ENCODE measurements at places on chromosomes 3 and 15.

- DNase-seq, result no peak
Observed at GRCh38 chr15:36608180-36608579, 28.8 kb downstream of the CDIN1 start.

GRCh38 chr3:188759336-188760005, 412.3 kb upstream of the TPRG1 start:
- no peak for DNase-seq

GRCh38 chr3:75192146-75192616, 471.9 kb upstream of the FRG2C start:
- no peak for DNase-seq

GRCh38 chr3:197790033-197790432, 1.0 kb upstream of the LRCH3 start:
- DNase-seq, result no peak

DNA sequence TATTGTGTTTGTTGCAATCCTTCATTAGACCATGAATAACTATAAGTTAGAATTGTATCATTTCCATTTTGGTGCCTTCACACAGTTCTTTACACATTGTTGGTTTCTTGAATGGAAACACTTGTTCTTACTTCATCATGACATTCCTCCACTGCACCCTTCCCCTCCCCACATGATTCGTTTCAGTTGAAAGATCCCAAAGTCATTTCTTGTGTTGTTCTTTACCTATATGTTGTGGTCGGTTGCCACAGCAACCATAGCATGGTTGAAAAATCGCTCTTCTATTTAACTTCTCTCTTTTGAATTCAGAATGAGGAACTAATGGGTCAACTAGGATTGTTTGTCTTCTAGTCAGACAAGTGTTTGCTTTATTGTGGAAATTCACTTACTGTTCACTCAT, 103.3 kb downstream of the IL1RAP start:
- DNase-seq, result no peak

DNA sequence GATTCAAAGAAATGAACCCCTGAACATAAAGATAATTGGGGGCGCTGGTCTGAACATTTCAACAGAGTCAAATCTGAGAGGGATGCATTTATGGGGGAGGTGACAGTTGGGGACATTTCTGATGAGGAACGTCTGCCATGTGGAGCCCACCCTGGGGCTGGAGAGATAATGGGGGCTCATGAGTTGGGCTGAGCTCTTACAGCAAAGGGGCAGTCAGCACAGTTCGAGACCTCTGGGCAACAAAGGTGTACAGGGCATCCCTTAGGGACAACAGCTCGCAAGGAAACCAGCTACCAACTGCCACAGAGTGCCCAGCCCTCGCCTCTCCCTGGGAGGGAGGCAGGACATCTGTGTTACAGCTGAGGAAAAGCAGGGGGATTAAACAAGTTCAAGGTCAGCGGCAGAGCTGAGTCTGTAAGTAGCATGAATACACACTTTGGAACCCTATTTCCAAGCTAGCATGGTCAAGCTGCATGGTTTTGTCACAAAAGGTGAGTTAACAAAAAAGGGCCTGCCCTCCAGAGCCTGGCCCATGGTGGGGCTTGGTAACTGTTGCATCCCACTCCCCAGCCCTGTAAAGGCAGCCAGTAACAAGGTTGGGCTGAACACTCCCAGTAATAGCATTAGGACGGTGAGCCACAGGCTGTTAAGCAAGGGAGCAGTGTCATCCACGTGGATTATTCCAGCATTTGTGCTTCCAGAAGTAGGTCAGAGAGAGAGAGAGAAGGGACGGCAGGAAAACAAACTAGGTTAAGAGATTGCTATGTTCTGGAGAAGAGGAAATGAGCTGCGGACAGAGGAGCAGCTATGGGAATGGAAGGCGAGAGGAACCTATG, 4.3 kb downstream of the GNB5 start:
- DNase-seq, result no peak

DNA sequence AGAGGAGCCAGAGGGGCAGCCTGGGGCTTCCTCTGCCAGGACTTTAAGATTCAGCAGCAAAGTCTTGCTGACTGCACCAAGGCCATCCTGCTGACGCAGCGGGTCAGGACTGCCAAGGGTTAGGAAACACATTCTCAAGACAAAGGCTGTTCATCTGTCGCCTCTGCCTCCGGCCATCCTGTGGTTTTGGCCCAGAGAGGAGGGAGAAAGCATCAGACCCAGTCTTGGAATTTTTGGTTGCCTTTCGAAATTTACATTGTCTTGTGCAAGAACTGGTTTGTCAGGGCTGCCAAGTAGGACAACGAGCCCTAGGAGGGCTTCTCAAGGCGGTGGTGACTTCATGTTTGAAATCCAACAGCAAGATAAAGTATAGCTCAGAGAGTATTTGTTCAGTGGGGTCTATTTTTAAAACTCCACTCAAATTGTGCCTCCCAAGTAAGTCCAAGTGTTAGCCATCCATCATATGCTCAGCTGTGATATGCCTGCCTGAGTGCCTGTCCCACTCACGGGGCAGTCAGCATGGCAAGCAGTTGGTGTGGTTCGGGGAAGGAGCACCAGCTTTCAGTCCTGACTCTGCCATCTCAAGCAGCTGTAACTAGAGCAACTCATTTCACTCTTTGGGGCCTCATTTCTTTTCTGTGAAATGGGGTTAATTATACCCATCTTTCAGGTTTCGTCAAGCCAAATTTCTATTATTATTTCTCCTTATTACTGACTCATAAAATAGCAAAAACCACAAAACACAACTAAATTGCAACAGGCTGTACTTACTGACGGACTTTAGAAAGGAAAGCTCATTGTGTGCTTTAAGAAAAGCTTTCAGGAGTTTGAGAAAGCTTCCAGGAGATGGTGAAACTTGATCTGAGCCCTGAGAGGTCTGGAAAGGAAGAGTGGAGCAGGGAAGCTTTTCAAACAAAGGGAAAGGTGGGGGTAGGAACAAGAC, 42.4 kb upstream of the RHO start:
- peak; percentile 94 for DNase-seq

- no peak for DNase-seq
Observed at GRCh38 chr3:34864011-34864410, 775.3 kb upstream of the ARPP21 start.

- no peak for DNase-seq
Observed at GRCh38 chr3:71050166-71050537, 533.4 kb downstream of the FOXP1 start.

GRCh38 chr15:44537735-44538240, 841 bp downstream of the EIF3J start:
- DNase-seq, result no peak

GRCh38 chr3:71172951-71173350, 410.6 kb downstream of the FOXP1 start:
- no peak for DNase-seq

DNA sequence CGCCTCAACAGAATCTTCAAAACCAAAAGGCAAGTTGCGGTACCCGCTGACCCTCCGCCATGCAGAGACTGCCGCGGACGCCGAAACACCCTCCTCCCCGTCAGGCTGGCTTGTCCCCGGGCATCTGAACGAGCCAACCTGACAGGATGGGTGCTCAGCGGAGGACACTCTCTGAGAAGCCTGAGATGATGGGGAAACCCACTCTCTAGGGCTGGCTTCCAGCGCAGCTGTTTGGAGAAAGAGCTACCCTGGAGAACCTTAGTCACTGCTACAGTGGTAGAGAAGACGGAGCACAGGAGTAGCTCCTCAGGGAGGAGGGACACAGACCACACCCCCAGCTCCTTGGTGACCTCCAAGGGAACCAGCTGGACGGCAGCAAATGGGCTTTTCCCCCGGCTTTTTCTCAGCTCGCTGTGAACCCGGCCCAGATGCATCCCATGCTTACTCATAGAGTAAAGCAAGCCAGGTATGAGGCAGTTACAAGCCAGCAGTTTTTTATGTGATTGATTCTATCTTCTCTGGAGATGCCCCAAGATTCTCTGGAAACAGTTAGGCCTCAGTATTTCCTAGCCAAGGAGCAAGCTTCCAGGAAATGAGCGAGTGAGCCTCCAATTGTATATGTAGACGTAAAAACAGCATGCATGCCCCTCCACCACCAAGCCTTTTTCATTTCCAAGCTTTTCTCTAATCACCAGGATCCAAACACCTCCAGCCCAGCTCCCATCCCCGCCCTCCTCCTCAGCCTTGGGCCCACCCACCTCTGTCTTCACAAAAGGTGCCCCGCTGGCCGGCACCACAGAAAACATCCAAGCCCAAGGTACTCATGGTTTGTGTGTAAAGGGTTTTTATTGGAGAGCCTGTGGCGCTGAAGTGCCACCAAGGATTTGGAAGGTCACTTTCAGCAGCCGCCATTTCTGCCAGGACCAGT, 38.7 kb downstream of the FAM174B start:
- DNase-seq, result no peak

- no peak for DNase-seq
Observed at GRCh38 chr3:59540241-59540640, 490.4 kb upstream of the CFAP20DC start.

DNA sequence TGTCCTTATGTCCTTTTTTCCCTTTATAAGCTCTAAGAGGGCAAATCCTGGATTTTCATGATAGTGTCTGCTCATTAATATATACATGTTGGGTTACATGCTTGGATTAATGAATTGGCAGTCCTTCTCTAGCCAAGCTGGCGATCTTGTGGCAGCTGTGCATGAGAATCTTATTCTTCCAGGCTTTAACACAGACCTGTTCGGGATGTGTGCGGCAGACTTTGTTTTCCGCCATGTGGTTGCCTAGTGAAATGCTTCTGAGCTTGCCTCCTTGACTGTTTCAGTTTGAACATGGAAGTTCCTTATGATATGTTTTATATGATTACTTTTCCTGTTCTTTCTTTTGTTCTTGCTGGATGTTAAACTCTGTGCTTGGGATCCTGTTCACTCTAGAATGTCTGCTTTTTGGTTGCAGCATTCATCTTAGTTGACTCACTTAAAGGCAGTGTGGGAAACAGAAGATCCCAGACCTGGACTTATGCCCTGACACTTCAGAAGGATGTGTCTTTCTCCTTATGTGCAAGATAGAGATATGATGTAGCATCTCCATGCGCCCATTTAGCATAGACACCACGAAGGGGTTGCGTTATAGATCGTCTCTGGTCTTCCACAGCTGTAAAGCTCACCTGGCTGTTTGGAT, 7.2 kb downstream of the CHCHD6 start:
- no peak for DNase-seq

DNA sequence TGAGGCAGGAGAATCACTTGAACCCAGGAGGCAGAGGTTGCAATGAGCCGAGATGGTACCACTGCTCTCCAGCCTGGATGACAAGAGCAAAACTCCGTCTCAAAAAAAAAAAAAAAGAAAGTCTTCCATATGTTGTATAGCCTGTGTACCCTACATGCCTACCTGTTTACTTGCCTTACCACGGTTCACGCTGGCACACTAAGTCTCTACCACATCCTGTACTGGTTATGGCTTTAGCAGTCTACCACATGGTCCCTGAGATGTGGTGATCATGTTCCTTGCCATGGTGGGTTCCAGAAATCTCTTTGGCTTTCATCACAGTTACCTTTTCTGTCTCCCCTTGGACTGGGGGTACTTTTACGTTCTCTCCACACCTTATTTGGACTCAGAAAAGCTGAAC, 63.8 kb upstream of the TBC1D5 start:
- DNase-seq, result no peak

DNA sequence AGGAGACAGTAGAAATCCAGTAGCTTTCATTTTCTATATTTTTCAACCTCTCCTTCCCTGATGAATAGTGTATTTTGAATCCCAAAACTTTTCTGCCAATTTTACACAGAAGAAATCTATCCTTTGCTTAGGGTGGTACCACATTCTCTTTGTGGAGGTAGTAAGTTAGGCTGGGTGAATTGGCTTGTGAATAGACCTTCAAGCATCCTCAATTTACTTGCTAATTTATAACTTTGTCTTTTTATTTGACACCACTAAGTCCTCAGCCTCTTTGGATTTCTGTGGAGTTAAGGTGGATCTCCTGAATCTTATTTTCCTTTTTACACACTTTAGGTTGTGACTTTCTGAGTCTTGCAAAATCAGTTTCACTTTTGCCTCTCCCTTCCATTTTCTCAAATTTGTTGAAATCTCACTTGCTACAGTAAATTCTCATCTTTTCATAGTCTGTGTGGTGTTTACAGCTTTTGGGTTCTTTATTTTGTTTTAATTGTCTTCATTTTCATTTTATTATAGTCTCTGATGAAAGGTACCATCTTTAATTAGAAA, 5.7 kb upstream of the PLSCR1 start:
- DNase-seq, result no peak

- no peak for DNase-seq
Observed at GRCh38 chr3:24450160-24450907, 44.3 kb downstream of the THRB start.

DNA sequence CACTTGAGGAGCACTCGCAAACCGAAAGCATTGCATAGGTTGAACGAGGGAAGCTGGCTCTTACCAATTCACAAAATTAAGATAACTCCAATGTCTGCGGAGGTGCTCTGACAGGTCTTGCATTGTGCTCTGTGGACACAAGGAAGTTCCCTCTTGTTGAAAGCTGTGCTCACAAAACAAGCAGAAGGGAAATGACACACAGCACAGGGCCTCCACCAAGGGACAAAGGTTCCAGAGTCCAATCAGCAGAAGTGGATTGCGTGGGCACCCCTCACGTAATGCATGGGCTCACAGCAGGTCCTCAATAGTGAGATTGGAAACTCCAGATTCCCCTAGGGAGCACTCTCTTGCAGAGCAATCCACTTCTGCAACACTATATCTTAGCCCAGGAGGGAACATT, 89.9 kb downstream of the ATP10A start:
- DNase-seq, result no peak

- DNase-seq, result no peak
Observed at GRCh38 chr15:38075466-38075865, 141.0 kb downstream of the TMCO5A start.

DNA sequence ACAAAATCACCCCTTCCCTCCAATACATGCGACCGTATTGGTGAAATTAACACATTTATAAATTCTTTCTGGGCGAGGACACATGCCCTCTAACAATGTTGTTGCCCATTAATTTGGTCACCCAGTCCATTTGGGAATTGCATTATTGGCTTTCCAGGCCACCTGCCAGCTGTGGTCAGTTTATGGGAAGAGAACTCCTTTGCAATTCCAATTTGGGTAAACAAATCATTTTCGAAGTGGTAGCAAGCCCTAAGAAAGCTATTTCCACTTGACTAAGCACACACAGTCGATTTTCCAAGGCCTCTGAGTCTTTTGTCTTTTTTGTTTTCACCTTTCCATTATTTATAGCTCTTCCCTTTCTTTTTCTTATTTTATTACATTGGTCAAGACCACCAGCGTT, 362.3 kb upstream of the RGMA start:
- DNase-seq, result no peak

DNA sequence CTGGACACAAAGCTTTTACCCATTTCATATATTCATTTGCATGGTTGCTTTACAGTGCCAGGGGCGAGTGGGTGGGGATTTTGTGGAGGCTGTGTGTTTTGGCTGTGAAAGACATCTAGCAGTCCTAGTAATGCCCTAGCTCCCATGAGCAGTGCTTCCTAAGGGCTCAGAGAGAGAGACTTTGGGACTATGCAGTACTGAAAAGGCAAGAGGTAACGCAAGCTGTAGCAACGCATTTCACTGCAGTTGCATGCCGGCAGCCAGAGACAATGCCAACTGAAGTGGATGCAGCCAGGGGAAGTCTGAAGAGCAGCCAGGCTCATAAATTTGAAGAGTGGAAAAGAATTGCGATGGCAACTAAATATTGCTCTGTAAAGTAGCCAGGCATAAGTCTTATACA, 27.4 kb upstream of the ATP10A start:
- no peak for DNase-seq
